ENCODE measurements at places on chromosomes 5 and 9.

DNA sequence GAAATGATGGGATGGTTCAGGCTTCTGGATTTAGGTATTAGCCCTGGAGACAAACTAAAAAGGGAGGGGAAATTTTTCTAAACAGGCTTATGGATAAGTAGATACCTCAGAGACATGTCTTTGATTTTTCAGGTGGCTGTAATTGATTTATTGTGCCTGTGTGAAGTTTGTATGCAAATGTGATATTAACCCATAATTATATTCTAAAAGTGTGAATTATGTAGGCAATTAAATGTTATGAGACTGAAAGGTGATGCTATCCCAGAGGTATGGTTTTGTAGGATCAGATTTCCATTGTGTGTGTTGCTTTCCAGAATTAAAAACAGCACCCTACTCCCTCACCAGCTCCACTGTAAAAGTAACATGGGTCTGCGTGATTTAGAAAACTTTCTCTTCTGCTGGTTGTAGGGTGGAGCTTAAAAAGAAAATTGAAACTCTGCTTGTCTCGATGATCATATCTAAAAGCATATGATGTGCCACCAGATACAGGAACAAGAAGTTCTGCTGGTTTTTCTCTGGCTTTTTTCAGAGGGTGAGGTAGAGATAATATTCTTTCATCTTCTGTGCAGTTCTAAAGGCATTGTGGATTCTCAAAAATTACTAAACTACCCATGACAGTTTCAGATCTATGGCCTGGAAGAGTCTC, 71.8 kb upstream of the TAF11L2 start:
- DNase-seq = no peak

- peak; percentile 42 for DNase-seq
These were observed 1033.4 kb downstream of the TLE4 start for GRCh38 chr9:80605129-80605528.

- DNase-seq = no peak
These were observed 8.8 kb downstream of the HOMER1 start for GRCh38 chr5:79505138-79505537.

GRCh38 chr9:109856785-109857184, 76.8 kb downstream of the PALM2AKAP2 start:
- DNase-seq = no peak

- DNase-seq = no peak
These were observed 11.5 kb downstream of the ANXA6 start for GRCh38 chr5:151146061-151146460.

DNA sequence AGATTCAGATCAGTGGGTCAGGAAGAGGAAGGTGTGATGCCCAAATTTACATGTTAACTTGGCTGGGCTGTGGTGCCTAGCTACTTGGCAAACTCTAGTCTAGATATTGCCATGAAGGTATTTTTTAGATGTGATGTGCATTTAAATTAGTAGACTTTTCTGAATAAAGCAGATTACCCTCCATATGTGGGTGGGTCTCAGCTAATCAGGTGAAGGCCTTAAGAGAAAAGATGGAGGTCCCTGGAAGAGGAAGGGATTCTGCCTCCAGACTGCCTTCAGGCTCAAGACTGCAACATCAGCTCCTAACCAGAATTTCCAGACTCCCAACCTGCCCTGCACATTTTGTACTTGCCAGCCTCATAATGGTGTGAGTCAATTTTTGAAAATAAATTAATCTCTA, 115.8 kb downstream of the CEMIP2 start:
- no peak for DNase-seq

DNA sequence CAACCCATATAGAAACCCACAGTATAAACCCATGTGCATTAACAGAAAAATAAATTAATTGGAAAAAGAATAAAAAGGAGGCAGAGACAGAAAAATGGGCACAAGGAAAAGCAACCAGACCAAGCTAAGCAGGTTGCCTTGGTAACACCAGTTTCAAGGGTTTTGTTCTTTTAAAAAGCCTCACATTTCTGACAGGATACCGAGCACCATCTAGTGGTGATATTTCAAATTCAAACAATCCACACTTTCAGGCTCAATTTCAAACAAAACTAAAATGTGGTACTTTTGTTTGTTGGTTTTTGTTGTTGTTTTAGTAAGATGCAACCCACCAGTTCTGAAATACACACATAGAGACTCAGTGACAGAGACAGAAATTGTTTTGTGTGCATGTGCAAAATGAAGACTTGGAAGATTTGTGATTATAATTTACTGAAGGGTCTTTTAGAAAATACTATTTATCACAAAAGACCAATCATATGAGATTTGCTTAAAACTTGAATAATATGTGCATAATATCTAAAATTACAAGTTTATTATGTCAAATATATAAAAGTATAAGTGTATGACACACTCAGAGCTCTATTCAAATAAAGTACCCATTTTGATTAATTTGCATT, 318.2 kb downstream of the SLCO4C1 start:
- peak; percentile 7 for DNase-seq

GRCh38 chr5:170585273-170585948, 81.6 kb downstream of the KCNIP1 start:
- DNase-seq = no peak

DNA sequence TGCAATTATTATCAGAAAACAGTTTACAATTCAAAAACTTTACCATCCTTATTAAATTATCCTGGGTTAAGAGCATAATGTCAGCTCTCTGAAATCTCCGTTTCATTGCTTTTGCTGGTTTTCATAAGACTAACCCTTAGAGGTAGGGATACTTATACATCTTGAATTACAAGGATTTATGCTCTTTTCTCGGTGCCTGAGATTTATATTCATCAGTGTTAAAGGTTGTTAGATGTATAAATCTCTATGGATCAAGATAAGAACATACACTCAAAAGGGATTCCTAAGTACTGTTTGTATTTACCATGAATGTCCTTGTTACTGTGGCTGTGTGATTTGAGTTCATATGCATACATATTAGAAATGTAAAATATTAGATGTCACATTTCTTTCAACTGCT, 684.7 kb downstream of the EFNA5 start:
- DNase-seq = no peak

Measured in epithelial cell of proximal tubule (primary cell).